CD4-positive, alpha-beta T cell treated with Interleukin-6 at 100 ng/mL for 8 hours (primary cell): ENCODE measurements at places on chromosomes 1 and 21.

GRCh38 chr1:4124631-4125145 lies 224.6 kb upstream of the C1orf174 start:
- DNase-seq = no peak

GRCh38 chr21:30211071-30211470 lies 4.8 kb downstream of the CLDN8 start:
- DNase-seq = no peak

- no peak for DNase-seq
These were observed 87.7 kb downstream of the ST6GALNAC3 start for GRCh38 chr1:76162254-76162653.

DNA sequence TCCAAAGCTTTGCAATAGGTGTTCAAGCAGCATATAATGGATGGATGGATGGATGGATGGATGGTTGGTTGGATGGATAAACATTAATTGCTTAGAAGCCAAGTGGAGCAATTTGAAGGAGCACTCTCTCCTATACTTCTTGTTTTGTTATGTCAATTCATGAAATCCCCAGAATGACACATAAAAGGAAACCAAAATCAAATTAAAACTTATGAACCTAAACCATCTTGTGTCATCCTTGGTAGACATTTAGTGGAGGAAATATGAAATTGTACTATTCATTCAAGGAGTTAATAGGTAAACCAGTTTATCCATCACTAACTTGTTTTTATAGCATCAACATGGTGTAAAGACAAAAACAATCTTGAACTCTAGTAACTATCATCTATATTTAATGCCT lies 122.5 kb downstream of the NR5A2 start:
- DNase-seq = no peak

DNA sequence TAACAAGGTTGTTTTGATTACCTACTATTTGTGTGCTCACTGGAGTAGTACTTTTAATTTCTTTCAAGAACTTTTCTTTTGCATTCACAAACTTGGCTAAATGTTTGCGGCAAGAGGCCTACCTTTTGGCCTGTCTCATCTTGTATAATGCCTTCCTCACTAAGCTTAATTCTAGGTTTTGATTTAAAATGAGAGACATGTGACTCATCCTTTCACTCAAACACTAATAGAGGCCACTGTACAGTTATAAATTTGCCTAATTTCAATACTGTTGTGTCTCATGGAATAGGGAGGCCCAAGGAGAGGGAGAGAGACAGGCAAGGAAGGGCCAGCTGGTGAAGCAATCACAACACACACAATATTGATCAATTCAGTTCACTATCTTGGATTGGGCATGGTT lies 66.1 kb downstream of the ZNF644 start:
- no peak for DNase-seq

GRCh38 chr1:226366290-226366689 lies 41.6 kb downstream of the PARP1 start:
- DNase-seq = no peak

DNA sequence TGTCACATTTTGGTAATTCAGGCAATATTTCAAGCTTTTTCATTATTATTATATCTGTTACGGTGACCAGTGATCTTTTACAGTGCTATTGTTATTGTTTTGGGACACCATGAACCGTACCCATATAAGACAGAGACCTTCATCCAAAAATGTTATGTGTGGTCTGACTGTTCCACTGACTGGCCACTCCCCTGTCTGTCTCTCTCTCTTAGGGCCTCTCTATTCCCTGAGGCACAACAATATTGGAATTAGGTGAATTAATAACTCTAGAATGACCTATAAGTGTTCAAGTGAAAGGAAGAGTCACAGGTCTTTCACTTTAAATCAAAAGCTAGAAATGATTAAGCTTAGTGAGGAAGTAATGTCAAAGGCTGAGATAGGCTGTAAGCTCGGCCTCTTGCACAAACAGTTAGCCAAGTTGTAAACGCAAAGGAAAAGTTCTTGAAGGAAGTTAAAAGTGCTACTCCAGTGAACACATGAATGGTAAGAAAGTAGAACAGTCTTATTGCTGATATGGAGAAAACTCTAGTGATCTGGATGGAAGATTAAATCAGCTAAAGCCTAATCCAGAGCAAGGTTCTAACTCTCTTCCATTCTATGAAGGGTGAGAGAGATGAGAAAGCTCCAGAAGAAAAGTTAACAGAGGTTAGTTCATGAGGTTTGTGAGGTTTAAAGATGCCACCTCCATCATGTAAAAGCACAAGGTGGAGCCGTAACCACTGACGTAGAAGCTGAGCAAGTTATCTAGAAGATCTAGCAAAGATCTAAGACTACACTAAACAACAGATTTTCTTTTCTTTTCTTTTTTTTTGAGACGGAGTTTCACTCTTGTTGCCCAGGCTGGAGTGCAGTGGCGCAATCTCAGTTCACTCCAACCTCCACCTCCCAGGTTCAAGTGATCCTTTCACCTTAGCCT lies 19.7 kb upstream of the DIPK1A start:
- peak; percentile 62 for DNase-seq

DNA sequence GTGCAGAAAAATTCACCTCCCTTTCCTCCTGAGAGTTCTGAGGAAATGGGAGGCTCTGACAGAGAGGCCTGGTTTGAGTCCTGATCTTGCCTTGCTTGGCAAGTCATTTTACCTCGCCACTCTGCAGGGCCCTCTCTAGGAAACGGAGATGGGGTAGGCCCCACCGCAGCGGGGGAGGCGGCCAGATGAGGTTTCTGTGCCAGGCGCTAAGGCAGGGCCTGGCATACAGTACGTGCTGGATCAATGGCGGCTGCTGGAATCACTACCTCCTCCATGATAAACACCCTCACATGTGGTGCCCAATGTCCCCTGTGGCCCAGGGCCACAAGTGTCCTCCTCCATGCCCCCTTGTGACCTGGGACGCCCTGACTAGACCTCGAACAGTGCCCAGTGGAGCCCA lies 499 bp upstream of the PLEKHG5 start:
- DNase-seq = no peak

DNA sequence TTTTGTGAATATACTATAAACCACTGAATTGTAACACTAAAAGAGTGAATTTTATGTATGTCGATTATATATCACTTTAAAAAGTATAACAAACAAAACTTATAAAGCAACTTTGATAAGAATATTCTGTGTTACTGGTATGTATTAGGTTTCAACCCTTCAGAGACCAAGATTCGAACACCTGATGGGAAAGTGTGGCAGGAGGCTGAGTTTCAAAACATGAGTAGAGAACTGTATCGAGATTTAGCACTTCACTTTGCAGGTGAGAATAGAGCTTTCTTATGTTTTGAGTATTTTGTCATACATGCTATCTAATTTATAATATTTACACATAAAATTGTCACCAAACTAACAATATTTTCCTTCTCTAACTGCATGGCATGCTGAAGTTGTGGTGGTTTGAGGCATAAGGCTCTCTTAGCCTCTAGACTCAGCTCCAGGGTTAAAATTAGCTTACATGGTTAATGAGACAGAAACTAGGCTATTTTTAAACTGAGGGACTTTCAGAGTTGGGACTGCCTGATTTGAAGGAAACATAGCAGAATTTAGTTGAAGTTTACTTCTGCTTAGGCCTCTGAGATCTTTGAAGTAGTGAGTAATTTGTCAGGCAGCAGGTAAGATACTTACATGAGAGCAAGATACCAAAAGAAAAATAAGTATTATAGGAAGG lies 48.6 kb downstream of the CEP350 start:
- DNase-seq = no peak

- no peak for DNase-seq
These were observed 147.1 kb downstream of the CACNA1E start for GRCh38 chr1:181630398-181630797.

GRCh38 chr1:210347112-210347511 lies 18.4 kb downstream of the HHAT start:
- no peak for DNase-seq

- DNase-seq = no peak
These were observed 76.4 kb downstream of the PTPRU start for GRCh38 chr1:29312469-29313461.

- no peak for DNase-seq
These were observed 5.2 kb upstream of the VSIG8 start for GRCh38 chr1:159867664-159868026.

GRCh38 chr21:21898801-21899200 lies 900.6 kb downstream of the NCAM2 start:
- no peak for DNase-seq

- DNase-seq = no peak
These were observed 85.3 kb downstream of the C1orf21 start for GRCh38 chr1:184472136-184472535.

GRCh38 chr1:21027805-21028204 lies 148.9 kb downstream of the EIF4G3 start:
- DNase-seq = no peak

- DNase-seq = peak; percentile 14
These were observed 1.1 kb downstream of the S100A11 start for GRCh38 chr1:152035539-152036266.

GRCh38 chr1:27566462-27567145 lies 37.3 kb downstream of the AHDC1 start:
- no peak for DNase-seq

- no peak for DNase-seq
These were observed 730 bp downstream of the CDC42SE1 start for GRCh38 chr1:151058692-151059091.

- no peak for DNase-seq
These were observed 69.0 kb upstream of the DEPDC1 start for GRCh38 chr1:68565923-68566322.

- no peak for DNase-seq
These were observed 9.9 kb upstream of the REN start for GRCh38 chr1:204176049-204176448.

- no peak for DNase-seq
These were observed 93.3 kb downstream of the IGSF21 start for GRCh38 chr1:18200918-18201317.

GRCh38 chr1:206782448-206782847 lies 10.2 kb upstream of the IL10 start:
- DNase-seq = no peak

DNA sequence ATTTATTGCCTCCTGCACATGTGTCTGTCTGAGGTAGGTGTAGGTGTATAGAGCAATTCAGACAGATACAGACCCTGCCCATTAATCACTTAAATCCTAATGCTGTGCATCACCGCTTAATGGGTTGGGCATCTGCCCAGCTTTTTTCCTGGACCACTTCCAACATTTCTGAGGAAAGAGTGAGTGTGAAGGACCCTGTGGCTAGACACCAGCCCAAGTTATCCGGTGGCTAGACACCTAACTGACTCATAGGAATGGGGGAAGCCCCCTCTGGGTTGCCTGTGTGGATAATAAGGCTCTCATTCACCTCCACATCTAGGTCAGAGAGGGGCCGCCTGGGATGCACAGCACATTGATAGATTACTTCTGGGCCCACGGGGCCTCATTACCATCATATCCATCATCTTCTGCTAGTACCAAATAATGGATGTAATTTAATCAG lies 121.1 kb upstream of the RAVER2 start:
- DNase-seq = no peak

GRCh38 chr1:107415241-107415640 lies 274.4 kb downstream of the NTNG1 start:
- no peak for DNase-seq

- peak; percentile 68 for DNase-seq
These were observed 4.1 kb downstream of the AXDND1 start for GRCh38 chr1:179369751-179370341.

- peak; percentile 49 for DNase-seq
These were observed 19.8 kb downstream of the KMO start for GRCh38 chr1:241551759-241552638.

- DNase-seq = no peak
These were observed 995 bp upstream of the IPO13 start for GRCh38 chr1:43945674-43946235.

DNA sequence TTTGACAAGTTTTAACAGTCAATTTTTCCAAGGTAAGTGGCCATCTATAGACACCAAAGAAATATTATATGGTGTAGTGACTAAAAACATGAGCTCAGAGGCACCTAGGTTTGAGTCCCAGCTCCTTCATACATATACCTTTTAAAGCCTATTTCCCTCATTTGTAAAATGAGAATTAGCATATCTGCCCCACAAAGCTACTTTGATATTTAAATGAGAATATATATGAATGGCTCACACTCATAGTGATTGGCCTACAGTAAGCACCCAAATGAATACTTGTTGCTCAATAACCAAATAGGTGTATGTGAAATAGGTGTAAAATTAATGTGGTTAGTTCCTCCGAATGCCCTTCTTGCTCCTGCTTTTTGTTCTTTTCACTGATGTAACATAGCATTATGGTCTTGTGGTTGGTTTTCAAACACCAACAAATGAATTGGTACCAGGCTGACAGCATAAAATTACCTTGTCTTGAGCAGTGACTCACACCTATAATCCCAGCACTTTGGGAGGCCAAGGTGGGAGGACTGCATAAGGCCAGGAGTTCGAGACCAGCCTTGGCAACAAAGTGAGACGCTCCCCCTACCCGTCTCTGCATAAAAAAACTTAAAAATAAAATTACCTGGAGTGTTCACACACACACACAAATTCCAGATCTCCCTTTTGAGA lies 25.3 kb downstream of the CNIH4 start:
- no peak for DNase-seq

DNA sequence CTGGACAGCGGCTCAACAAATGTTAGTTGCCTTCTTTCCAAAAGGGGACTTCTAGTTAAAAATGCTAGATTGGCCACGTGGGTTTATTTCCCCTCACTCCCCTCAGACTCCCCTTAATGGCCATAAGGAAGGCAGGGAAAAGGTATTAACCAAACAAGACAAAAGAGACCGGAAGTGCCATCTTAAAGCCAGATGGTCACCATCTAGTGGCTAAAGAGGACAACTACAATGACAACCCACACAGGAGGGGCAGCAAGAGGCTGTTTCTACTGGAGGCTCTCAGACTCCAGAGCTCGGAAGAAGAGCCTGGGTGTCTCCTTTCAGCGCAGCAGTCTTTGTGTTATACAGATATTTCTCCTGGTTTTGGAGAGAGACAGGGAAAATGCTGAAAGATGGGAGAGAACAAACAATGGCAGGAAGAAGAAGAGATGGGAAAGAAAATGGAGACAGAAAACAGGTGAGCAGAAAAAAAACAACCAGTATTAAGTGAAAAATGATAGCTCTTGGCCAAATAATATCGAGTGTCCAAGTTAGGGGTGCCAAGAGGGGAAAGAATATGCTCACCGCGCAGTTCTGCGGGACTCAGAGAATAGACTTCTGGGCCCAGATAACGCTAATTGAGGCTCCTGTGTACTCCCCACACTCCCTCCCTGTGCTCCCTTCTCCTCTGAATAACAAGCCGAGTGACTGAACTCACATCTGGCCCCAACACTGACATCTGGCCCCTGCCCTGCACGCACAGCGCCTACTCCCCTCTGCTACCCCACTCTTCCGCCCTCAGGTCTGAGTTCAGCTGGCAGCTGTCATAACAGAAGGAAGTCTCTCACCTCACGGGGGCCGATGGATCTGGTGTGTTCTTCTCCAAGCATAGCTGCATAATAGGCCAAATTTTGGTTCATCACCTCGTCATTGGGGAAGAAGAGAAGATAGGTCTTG lies 9.6 kb downstream of the P3H1 start:
- DNase-seq = no peak

GRCh38 chr1:200776949-200777348 lies 38.3 kb downstream of the CAMSAP2 start:
- DNase-seq = no peak

DNA sequence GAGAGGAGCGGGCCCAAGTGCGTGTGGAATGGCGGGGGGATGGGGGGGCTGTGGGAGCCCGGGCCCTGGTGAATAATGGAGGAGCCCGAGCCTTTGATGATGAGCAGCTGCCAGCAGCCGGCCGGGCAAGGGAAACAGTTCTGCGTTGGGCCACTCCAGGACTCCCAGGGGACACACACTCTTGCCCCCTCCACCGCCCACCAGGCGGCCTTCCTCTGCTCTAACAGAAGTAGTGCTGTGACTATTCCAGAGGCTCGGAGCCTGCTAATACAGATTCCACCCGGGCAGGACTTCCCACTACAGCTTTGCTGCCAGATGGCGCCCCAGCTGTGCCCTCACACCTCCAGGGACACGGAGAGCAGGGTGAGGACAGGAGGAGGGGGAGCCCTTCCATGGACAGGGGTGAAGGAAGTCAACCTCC lies 48.2 kb upstream of the LRP8 start:
- DNase-seq = no peak
